ENCODE measurements at places on chromosomes 7 and 10.

DNA sequence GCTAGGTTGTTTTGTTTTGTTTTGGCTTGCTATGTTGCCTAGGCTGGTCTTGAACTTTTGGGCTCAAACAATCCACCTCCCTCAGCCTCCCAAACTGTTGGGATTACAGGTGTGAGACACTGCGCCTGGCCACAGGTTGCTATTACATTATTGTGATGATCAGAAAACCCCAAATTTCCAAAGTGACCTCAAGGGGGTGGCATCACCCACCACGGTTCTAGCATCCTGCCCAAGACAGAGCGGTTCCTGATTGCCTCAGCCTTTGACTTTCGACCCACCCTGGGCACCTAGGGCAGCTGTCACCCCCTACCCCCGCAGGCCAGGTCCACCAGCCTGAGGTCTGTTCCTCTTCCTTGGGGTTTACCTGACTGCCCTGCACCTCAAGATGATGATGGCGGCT, 28.4 kb downstream of the SBDS start:
- no peak for DNase-seq

DNA sequence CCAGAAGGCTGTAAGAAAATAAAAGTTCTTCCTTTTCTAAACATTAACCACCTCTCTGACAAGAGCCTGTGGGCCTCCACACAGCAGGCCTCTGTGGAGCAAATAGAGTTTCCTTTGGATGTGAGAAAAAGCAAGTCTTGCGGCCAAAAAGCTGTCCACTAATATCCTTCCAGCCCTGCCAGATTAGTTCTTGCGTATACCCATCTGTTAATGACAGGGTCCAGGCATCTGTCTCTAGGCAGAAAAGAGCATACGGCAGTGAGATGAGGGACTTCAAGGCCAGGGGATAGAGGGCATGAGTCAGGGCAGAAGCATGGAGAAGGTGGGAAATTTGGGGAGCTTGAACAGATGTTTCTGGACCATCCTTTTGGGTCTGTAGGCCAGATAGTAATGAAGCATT, 164.9 kb downstream of the NSUN6 start:
- DNase-seq, result no peak

GRCh38 chr10:68897336-68897741, 3.8 kb upstream of the DDX50 start:
- DNase-seq, result no peak

GRCh38 chr7:124089621-124090020, 56.8 kb upstream of the TMEM229A start:
- no peak for DNase-seq

GRCh38 chr10:31087851-31088250, 56.2 kb upstream of the ZNF438 start:
- DNase-seq, result no peak

DNA sequence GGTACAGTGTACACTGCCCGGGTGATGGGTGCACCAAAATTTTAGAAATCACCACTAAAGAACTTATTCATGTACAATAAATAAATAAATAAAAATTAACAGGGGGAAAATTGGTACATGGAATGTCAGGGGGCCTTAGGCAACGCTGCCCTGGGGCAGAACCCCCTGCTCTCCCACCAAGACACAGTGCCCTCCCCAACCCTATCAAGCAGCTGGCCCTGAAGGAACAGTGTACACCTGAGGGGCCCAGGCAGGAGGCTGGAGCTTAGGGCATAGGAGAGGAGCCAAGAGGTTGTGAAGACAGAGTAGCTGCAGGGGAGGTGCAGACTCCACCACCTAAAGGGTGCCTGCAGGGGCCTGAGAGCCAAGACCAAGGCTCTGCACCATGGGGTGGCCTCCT, 128.8 kb downstream of the BMS1 start:
- DNase-seq, result no peak

DNA sequence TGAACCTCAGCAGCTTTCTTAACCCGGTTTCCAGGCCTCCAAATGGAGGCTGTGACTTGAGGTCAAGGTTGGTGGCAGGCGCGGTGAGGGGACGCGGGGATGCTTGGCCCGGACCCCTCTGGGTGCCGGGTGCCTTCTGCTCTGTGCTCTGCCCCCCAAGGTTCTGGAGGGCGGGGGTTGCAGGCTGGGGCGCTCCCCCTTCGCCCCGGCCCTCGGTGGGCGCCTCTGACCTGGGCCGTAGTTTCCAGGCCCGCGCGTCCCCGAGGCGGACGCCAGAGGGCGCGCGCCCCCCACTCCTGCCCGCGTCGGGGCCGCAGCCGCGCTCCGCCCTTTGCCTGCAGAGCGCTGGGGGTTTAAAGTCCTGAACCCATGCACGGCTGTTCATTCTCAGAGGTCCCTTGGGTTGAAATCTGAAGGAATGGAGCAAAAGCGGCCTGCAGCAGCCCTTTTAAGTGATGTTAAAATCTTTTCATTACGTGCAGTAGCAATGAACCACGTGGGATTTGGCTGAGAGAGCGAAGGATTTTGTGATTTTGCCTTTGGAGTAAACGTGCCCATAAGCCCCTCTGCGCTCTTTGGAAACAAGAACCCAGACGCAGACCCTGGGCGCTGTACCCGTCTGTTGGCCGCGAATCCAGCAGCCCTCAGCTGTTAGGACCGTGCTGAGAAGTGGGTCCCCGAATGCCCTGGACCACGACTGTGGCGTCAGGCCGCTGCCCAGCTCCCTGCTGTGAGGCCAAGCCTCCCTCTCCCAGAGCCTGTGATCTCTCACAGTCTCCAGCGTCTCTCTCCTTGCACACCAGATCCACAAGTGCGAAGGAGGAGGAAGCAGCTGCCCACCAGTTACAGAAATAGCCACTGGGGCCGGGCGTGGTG, 135.0 kb downstream of the ACTR3B start:
- no peak for DNase-seq

DNA sequence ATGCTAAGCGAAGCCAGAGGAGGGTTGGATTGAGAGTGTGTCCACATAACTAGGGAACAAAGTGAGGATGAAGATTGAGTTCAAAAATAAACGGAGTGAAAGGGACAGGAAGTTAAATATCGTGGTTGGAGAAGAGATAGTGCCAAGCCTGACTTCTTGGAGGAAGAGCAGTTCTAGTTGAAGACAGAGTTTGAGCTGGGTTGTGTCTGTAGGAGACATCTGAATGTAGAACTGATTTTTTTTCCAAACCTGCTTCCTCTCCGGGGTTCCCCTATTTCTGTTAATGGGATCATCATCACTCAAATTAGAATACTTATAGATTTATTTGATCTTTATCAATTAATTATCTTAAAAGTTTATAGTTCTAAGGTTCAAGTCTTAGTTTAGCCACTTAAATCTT, 35.6 kb downstream of the SP4 start:
- DNase-seq, result no peak

DNA sequence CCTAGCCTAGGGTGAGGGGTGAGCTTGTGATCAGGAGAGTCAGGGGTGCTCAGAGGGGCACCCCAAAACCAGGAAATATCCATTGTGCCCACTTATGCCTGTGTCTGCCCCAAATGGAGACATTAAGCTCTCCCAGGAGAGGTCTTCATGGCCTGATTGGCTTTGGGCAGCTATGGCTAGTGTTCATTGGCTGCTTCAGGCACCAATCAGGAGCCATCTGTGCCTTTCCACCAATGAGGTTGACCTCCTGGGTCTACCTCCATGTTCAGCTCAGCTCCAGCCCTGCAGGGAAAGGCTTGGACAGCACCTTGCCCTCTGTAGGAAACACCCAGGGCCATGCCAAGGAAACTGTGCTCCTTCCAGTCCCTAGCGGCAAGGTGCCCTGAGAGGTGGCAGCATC, 23.9 kb upstream of the HSPB1 start:
- no peak for DNase-seq

DNA sequence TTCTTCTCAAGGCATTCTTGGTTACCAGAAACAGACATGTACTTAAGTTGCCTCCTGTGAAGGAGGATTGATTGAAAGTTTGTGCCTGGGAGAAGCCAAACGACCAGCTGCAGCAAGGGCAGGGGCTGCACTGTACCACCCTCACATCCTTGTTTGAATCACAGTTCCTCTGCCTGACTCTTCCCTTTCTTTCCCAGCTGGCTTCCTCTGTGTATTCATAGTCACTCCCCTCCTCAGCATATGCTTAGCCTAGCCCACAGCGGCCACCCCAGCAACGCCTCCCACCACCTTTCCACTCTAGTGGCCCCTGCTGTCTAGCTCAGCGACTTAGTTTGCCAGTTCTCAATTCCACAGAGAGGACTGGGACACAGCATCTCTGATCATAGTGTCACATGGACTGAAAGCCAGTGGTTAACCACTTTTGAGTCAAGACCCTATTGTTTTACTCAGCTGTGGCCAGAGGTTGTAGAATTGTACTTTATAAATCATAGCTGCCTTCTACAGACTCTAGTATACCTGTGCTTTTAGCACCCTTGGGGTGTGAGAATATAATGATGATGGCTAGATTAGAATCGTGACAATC, 643.0 kb downstream of the SUGCT start:
- DNase-seq, result no peak

DNA sequence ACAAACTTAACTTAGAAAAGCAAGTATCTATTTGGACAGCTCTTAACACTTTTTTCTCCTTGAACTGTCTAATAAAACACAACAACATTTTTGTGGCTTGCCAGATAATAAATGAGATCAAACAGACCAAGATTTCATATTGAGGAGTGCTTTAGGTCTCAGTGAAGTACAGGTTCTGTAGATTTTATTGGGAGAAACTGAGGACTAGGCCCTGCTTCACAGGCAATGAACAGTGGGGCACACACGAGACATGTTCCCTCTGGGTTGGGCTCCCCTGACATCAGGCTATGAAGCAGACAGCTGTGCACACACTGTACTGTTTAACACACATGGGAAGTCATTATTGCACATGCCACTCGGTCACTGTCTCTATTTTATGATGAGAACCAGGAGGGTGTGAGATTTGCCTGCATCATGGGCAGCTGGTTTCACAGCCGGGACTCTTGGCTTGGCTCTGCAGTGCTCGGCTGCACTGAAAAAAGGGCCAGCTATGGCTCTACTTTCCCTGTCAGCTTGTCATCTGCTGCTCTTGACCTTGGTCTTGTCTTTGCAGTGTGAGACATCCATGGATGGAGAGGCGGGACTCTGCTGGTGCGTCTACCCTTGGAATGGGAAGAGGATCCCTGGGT, 4.2 kb downstream of the IGFBP1 start:
- no peak for DNase-seq

All from effector CD8-positive, alpha-beta T cell (primary cell).